ENCODE measurements at places on chromosomes 4 and X.

GRCh38 chr4:98722000-98722399 is 63.6 kb upstream of the TSPAN5 start:
- no peak for DNase-seq

DNA sequence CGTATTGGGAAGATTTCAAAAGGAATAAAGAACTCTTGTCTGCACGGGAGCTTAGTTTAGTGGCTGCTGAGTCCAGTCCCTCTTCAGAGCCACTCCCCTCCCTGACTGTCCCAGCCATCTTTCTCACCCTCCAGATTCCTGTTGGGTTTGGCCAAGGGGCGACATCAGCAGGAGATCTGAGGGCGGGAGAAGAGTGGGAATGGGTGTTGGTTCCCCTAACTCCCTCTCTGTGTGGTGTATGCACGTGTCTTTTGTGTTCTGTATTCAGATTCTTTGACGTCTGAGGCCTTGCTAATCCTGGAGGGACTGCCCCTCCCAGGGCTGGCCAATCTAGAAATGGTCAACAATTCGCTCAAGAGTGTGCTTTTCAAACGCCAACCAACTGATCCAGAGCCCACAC is 37.4 kb downstream of the CYTL1 start:
- no peak for DNase-seq

- no peak for DNase-seq
Observed at GRCh38 chr4:15020502-15021286, 18.4 kb downstream of the CPEB2 start.

GRCh38 chr4:185774845-185775680 is 36.9 kb downstream of the SORBS2 start:
- no peak for DNase-seq

- DNase-seq = no peak
Observed at GRCh38 chr4:4182835-4183568, 43.7 kb downstream of the OTOP1 start.

DNA sequence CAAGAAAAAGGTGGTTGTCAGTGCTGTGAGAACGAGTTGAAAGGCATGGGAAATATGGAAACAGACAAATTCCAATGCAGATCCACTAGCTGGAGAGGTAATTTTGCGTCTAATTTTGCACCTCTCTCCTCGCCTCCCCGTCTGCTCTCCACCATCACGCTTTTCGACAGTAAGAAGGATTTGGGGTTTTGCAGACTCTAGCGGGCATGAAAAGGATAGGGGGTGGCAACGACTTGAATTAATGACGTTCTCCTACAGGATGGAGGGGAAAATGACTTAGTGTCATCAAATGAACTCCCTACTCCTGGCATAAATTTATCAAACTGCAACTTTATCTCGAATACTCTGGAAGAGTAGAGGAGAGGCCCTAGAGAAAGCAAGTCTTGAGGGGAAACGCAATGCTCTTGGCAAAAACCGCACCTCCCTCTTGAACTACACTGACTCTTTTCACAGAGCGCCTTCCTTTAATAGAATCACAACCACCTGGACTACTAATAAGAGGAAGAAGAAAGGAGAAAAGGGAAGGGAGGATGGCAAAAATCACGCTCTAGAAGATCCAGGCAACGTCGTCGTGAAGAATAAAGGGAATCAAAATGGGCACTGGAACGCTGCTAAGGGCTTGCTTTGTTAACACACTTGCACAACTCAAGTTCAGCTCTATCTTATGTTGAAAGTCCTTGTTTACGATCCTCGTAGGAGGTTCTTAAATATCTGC is 871 bp upstream of the SLITRK2 start:
- DNase-seq = no peak

- DNase-seq = no peak
Observed at GRCh38 chrX:26558719-26559386, 342.9 kb downstream of the MAGEB5 start.
